ENCODE measurements at places on chromosomes 1 and 21.

- no peak for DNase-seq
These were observed 39.9 kb upstream of the TADA1 start for GRCh38 chr1:166915941-166916340.

GRCh38 chr1:92408825-92409224 lies 77.9 kb downstream of the GFI1 start:
- DNase-seq: no peak

- no peak for DNase-seq
These were observed 15.6 kb downstream of the TPM3 start for GRCh38 chr1:154176337-154176736.

DNA sequence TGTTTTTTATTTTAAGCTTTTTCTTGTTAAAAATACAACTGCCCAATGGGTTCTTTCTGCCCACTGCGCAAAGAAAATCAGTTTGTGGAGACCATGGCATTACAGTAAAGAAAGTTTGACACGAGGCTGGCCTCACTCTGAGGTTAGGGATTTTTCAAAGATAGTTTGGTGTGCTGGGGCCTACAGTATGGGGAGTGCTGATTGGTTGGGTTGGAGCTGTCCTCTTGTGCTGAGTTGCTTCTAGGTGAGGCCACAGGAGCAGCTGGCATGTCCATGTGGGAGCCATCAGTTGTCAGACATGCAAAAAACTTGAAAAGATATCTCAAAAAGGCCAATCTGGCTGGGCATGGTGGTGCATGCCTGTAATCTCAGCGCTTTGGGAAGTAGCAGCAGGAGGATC lies 14.0 kb downstream of the OSBPL9 start:
- DNase-seq: no peak

DNA sequence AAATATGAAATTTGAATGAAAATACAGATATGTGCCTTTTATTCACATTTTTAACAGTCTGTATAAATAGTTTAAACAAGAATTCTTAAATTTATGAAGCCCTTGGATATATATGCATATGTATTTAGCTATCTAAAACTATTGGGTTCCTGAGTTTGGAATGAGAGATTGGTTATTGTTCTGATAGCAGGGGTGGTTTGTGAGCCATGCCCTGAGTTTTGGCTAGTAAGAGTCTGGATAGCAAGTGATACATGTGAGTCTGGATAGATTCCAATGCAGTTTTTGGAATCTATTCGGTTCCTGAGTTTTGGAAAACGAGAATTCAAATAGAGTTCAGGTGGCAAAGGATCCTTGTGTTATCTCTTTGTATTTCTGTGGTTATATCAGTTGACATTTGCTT lies 2.8 kb downstream of the MAN1A2 start:
- DNase-seq: no peak

DNA sequence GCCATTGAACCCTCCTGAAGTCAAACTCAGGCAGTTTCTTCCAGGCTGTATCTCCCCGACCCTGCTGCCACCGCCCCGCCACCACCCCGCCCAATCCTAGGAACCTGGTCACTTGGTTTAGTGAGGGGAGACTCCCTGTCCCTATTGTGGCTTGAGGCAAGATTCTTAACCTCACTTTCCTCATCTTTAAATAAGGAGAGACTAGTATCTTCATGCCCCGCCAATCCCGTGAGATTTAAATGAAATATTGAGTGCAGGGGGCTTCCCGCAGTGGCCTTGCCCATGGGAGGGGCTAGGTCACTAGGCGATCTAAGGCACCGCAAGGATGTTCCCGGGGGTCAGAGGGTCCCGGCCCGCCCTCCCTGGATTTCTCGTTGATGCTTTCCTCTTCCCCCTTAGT lies 998 bp downstream of the KDF1 start:
- no peak for DNase-seq

Measured in HS-27A (cell line).